ENCODE measurements at places on chromosomes 3 and 15.

DNA sequence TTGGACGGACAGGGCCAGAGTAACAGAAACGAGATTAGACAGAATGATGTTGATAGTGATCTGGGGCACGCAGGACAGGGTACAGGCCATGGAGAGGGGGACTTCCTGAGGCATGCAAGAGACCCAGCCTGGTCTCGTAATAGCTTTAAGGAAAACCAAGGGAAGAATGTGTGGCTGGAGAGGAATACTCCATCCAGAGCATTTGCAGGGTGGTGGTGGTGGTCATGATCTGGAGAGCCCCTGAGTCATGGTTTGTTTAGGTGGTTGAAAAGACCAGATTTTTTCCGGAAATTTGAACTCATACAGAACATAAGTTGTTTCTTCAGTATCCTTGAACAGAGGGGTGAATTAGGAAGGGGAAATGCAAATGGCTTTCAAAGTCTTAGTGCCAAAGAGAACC lies 138.5 kb downstream of the DUT start:
- no peak for DNase-seq

DNA sequence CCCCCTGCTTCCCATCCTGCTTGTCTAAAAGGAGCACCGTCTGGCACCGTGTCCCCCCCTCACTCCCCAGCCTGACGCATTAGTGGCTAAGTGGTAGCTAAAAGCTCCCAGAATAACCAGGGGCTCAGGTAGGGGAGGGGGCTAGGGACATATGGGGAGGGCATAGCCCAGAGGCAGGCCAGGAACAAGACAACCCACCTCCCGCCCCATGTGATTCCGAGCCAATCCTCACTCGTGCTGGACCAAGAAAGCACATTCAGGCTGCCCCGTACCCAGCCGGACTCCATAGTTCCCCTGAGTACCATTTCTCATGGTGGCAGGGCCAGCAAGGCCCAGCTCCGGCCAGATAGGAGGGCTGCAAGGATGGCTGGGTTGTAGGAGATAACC lies 11.5 kb downstream of the SEMA7A start:
- no peak for DNase-seq

DNA sequence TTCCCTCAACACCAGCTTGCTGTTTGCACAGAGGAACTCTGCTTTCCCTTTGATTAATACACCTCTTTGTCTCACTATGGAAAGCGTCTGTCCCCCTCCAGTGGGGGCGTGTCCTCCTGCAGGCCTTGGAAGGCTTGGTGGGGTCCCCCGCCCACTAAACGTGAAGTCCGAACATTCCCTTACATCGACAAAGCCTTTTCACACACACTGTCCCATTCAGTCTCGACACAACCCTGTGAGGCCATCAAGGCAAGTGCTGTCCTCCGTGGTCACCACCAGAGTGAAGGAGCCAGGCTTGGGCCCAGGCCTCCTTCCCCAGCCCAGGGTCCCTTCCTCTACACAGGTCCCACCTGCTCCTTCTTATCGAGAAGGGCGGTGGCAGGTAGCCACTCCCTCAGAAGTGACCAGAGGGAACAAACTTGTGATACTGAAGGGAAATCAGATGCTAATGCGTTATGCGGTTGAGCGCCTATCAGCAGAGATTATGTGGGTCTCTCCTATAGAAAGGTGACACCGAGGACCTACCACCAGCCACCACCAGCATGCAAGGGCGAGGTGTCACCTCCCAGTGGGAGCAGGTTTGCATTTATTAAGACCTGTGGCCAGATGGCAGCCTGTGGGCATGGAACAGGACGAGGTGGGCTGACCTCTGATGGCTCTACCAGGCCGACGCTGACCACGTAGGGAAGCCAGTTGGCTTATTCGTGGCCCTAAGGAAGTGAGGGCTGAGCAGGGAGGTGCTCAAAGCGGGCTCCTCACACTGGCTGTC lies 6.6 kb downstream of the NRROS start:
- DNase-seq = no peak

DNA sequence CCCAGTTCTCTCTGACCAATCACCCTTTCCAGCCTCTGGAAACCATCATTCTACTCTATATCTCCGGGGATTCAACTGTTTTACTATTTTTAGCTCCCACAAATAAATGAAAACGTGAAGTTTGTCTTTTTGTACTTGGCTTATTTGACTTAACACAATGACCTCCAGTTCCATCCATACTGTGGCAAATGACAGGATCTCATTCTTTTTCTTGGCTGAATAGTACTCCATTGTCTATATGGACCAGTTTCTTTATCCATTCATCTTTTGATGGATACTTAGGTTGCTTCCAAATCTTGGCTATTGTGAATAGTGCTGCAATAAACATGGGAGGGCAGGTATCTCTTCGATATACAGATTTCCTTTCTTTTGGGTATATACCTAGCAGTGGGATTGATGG lies 34.1 kb downstream of the NRROS start:
- no peak for DNase-seq

GRCh38 chr15:67116742-67117141 lies 51.3 kb downstream of the SMAD3 start:
- no peak for DNase-seq

DNA sequence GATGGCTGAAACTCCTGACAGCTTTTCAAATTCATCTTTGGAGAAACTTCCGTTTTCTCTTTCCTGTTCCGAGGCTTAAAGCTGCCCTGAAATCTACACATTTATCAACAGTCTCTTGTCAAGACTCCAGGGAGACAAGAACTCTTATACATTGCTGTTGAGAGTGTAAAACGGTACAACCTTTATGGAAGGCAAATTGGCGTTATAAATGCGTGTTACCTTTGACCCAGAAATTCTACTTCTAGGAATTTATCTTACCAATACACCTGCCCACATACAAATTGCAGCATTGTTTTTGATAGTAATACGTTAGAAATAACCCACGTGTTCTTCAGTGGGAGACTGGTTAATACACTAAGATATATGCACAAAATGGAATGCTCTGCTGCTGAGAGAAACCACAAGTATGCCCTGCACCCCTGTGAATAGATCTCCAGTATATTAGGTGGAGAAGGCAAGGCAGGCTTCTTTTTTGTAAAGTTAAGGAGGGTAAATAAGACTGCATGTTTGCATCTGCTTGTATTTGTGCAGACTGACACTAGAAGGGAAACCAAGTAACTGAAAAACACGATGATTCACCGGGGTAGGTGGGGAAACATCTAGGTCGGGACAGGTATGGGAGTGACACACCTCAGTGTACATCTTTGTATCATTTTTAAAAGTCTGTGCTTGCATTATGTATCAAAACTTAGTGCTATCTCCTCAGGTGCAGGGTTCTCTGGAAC lies 97.5 kb downstream of the IGF1R start:
- DNase-seq = no peak

DNA sequence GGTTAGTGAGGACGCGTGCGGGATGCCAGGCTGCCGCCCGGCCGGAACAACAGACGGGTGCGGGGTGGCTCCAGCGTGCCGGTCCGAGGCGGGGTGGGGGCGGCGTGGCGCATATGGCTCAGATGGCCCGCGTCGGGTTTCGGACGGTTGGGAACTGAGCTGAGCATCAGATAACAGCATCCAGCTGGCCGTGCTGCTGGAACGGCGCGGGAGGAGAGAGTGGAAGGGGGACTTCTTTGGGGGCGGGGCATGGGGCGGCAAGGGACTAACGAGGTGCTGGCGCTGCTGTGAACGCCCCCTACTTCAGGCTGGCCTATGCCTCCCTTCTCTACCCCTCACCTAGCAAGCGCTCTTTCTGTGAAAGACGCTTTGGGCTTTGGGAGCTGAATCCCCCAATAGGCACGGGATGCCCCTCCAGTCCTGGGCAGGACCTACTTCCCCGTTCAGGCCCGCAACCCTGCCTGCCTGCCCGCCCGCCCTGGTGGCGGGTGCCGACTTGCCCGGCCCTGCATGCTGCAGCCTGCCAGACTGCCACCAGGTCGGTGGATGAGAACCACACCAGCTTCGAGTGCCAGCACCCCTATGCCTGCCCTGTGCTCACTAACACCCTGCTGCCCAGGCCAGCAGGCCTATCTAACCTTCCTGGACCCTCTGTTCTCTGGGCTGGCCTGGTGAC lies 542 bp downstream of the INKA1 start:
- DNase-seq = no peak

DNA sequence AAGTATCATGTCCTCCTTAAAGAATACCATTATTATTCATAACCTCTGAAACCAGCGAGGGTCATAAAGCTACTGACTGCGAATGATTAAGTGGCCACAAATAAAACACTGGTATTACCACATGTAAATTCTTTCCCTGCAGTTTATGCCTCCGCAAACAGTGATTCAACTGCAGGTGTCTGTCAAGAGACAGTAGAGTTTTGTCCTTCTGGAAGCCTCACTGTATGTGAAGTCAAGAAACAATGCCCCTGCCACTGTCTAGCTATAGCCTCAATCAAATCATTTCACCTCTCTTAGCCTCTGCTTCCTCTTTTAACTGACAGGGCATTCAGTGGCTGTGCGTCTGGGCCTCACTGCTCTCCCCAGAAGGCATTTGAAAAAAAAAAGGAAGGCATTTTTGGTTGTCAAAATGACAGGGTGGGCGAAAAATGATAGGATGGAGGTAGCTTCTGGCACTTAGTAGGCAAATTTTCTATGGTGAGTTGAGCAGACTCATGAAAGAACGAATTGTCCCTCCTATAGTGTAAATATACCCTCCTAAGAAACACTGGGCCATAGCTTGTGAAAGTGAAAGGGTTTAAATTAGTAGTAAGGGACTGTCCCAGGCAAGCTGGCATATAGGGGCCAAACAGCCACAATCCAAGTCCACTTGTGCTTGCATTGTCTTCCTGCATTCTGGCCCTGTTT lies 66.7 kb downstream of the FILIP1L start:
- DNase-seq = peak; percentile 8

GRCh38 chr3:93904568-93904967 lies 69.1 kb downstream of the PROS1 start:
- DNase-seq = no peak

GRCh38 chr3:106338582-106339214 lies 469.9 kb upstream of the CBLB start:
- no peak for DNase-seq

- DNase-seq = no peak
Observed at GRCh38 chr3:42831321-42831713, 22.1 kb downstream of the ACKR2 start.

- no peak for DNase-seq
Observed at GRCh38 chr3:107430996-107431245, 53.7 kb downstream of the CCDC54 start.

GRCh38 chr15:90143166-90143655 lies 40.9 kb upstream of the IDH2 start:
- no peak for DNase-seq

GRCh38 chr15:93983526-93983925 lies 247.8 kb upstream of the MCTP2 start:
- no peak for DNase-seq

- no peak for DNase-seq
Observed at GRCh38 chr3:177597311-177598096, 400.2 kb upstream of the TBL1XR1 start.

GRCh38 chr15:51203797-51204196 lies 109.1 kb upstream of the TNFAIP8L3 start:
- no peak for DNase-seq

GRCh38 chr3:31840252-31840651 lies 140.8 kb downstream of the OSBPL10 start:
- no peak for DNase-seq

DNA sequence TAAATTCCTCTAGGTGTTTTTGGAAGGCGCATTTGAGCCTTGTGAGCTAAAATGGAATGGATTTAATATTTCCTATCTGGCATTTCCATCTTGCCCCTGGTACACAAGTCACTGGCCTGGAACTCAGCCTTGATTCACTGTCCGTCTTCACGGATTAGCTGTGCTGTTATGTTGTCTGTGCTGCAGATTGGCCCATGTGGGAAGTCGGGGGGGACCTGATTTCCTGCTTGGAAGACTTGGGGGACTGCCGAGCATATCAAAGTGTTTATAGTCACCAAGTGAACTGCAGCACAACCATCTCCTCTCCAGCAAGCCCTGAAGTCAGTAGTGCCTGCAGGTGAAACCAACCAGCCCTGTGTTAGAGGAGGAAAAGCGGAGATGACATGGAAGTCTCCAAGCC lies 12.2 kb downstream of the GHRL start:
- DNase-seq = no peak

DNA sequence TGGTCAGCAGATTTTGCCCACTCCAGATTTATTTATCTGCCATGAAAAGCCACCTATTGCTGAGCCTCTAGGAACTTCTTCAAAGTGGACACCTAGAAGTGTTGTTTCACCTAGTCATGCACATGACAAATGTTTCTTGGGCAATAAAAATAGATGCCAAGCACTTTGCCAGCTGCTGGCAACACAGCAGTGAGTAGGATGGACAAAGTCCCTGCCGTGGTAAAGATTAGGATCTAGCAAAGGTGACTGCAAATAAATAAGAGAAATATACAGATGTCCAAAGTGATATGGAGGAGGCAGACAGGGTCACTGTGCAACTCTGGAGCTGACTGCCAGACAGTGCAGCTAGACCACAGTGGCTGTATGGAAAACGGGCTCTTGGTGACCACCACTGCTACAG lies 137.9 kb downstream of the SUCLG2 start:
- no peak for DNase-seq

GRCh38 chr3:123559040-123559861 lies 25.6 kb downstream of the HACD2 start:
- DNase-seq = no peak

- no peak for DNase-seq
Observed at GRCh38 chr15:75081150-75081549, 57.8 kb downstream of the PPCDC start.

DNA sequence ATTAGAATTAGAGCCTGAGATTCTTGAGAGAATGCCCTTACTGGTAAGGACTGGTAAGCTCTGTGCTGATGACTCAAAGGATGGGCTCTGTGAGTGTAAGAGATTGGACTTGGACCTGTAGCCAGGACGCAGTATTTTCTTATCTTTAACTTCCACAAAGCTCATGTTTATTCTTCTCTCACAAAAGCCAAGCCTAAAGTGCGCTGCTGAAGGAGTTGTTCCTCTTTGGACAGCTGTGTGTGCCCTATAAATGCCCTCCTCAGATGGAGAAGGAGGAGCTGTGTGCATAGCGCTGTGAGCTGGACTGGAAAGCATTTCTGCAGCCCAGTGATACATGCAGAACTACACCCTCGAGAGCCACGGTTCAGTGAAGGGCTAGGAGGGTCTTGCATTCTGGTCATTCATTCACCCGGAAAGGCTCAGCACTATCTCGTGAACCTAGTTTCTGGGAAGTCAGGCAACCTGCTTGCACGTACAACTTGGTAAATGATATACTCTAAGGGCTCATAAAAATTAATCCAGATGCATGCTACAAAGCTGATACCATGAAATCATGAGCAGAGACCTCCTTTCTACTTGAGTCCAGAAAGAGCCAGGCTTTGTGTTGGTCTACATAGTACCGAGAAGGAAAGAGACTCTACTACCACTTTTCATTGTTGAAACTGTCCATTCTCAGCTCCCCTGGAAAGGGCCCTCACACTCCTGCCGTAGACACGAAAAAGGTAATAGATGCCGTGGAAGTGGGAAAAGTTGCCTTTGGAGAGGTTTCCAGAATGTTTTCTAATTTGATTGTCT lies 103.0 kb upstream of the TBL1XR1 start:
- DNase-seq = no peak

- DNase-seq = no peak
Observed at GRCh38 chr15:58258501-58259292, 120.5 kb downstream of the AQP9 start.

Data from SIG-M5 (cell line).